ENCODE measurements at places on chromosomes 5 and 9.

DNA sequence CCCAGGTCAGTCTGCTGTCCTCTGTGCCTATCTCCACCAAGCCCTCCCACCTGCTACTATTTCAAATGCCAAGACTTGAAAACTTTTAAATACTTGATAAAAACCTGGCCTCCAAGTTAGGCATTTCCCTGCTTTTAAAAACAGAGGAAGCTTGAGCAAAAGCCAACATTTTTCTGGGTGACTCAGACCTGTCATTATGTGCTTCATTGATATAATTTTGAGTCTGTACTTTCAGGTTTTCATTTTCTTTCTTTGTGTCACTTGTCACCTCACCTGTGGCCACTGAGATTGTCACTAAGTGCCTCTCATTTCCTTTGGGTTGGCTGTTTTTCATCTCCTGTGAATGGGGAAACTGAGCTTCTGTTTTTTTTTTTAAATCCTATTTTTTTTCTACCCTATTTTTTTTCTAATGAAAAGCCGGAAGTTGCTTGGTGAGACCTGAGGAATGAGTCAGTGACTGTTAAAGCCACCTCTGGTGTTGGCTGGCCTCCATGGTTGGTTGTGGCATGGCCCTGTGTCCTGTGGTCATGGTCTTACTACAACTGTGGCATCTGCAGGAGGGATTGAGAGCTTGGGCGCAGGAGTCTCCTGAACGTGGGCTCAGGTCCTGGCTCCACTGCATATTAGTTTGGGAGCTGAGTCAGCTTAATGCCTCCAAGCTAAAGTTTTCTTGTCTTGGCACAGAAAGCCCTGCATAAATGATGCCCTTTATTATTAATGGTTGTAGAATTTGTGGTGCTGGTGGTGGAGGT, 56.7 kb downstream of the ARHGAP26 start:
- DNase-seq, result peak; percentile 32

DNA sequence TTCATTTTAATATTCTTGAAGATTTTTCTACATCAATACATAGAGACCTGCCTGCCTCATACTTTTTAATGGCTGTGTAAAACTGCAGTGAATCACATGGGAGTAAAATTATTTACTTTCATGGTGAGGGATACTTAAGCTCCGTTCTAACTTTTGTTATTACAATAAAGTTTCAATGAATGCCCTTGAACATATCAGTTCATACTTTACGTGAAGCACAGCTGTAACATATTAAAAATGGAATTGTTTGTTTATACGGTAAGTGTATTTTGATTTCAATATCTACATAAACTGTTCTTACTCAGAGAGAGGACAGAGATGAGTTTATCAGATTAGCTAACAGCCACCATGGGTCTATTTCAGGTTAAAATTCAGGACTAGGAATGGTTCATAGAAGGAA, 155.1 kb downstream of the NR3C1 start:
- DNase-seq, result no peak

- DNase-seq, result no peak
Measured at GRCh38 chr9:33103501-33104281, 27.2 kb upstream of the SMU1 start.

DNA sequence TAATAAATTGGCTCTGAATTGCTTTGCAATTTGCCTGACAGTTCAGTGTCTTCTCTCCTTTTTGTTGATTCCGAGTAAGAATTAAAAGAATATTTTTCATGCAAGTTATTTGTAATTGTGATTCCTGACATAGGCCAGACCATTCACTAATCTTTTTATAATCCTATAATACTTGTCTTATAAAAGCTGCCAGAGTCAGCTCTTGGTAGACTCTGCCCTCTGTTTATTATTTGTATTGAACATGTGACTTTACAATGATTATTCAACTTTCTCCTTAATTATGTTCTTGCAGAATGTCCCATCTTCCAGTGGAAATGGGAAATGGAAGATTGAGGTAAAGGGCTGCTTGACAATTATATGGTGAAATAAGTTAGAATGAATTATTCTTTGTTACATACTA, 121.0 kb downstream of the SV2C start:
- no peak for DNase-seq

DNA sequence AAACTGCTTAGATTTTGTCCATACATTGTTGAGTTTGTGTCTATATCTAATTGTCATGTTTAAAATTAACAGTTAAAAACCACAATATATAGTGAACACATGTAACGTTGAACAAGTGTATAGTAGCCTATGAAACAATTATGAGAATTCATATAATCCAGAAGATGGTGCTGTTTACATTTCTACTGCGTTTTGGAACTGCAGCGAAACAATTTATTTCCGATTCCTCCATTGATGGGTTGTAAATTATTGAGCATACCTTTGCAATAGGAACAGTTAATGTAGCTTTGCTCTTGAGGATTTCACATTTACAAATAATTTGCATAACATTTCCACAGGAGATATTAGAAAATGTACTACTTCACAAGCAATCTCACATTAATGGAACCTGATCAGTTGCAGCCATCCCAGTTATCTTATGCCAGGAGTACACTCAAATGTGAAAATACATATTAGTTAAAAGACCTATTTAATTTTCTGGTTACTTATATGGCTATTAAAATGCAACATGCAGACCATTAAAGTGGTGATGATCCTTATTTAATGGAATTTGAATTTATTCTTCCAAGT, 411.8 kb downstream of the CDH10 start:
- DNase-seq, result no peak

GRCh38 chr5:143128412-143129071, 274.9 kb downstream of the NR3C1 start:
- no peak for DNase-seq

DNA sequence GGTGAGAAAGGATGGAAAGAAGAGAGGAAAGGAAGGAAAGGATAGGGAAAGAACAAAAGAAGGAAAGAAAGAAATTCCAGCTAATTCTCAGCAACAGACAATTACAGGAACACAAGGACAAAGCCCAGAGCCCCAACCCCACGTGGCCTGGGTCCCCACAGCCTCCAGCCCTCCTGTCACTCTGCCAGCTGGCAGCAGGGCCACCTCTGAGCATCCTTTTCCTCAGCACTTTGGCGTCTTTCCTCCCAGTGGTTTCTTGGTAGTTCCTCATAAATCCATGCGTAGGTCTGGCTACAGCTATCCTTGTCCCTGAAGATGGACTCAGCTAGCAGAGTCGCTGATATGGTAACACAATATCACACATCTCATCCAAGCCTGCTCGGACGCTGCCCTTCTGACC, 28.3 kb downstream of the ADAMTS2 start:
- no peak for DNase-seq

DNA sequence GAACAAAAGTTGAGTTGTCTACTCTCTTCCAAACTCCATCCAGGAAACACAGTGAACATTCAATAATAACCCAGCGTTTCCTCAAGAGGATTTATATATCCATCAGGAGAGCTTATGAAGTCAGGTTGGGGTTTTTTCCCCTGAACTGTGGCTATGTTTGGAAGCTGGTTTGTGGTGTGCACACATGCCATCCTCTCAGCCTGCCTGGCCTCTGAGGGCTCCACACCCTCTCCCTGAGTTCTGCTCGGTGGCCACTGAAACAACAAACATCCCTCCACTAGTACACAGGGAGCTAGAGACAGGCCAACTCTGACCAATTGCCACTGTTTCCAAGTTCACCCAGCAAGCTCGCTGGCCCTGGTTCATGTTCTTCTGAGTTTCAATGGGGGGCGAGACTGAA, 35.7 kb downstream of the SMIM23 start:
- DNase-seq, result no peak

DNA sequence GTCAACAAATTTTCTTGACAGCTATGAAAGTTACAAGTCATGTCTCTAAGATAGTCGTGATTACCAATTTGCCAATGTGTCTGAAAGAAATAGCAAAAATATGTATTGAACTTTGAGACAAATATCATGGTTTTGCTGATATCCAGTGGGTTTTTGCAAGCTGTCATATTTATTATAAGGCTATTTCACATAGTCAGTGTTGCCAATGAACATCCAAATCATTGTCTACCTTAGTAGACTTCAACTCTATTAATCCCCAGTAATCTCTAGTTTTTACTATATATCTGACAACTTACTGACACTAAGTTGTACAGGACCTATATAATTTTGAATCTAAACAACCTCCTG, 203.2 kb downstream of the TSSK1B start:
- DNase-seq, result no peak

- no peak for DNase-seq
Measured at GRCh38 chr9:17930071-17930470, 351.2 kb downstream of the SH3GL2 start.

Measured in stimulated activated CD4-positive, alpha-beta T cell treated with anti-CD3 and anti-CD28 coated beads, Interleukin-1b, Interleukin-23, amount 100 ng/mL, for 48 hours (primary cell).